ENCODE measurements at places on chromosomes 6 and 20.

GRCh38 chr6:94341173-94341572 is 921.8 kb upstream of the EPHA7 start:
- DNase-seq: no peak

GRCh38 chr6:31065556-31065955 is 46.8 kb downstream of the C6orf15 start:
- no peak for DNase-seq

DNA sequence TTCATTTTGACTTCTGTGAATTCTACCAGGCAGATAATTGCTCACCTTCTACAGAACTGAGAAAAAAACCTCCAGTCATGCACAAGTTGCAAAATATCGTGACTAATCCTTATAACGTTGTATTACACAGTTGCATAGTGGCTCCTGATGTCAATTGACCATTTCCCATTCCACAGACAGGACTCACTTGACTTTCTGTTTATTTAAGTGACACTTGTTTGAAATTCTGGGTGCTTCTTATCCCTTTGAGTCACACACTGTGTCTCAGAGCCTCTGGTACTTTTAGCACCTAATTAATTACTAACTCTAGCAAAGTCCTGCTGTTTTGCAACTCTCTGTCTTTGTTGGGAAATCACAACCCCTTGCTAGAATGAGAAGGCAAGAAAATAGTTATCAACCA is 16.2 kb upstream of the RSPO3 start:
- DNase-seq: no peak

GRCh38 chr6:166419286-166419685 is 36.5 kb upstream of the MPC1 start:
- DNase-seq: no peak

GRCh38 chr20:37803438-37804307 is 99.3 kb upstream of the VSTM2L start:
- peak; percentile 57 for DNase-seq

- DNase-seq: no peak
Measured at GRCh38 chr20:59912609-59913008, 20.8 kb downstream of the SYCP2 start.

GRCh38 chr20:38159566-38159956 is 5.5 kb downstream of the TGM2 start:
- DNase-seq: no peak

GRCh38 chr6:161575523-161576254 is 301.8 kb upstream of the AGPAT4 start:
- DNase-seq: no peak

- DNase-seq: no peak
Measured at GRCh38 chr6:154689493-154690255, 43.5 kb upstream of the SCAF8 start.

- peak; percentile 30 for DNase-seq
Measured at GRCh38 chr6:134379076-134379475, 61.2 kb upstream of the SGK1 start.

- DNase-seq: peak; percentile 76
Measured at GRCh38 chr6:43705996-43706395, 18.4 kb upstream of the MRPS18A start.

DNA sequence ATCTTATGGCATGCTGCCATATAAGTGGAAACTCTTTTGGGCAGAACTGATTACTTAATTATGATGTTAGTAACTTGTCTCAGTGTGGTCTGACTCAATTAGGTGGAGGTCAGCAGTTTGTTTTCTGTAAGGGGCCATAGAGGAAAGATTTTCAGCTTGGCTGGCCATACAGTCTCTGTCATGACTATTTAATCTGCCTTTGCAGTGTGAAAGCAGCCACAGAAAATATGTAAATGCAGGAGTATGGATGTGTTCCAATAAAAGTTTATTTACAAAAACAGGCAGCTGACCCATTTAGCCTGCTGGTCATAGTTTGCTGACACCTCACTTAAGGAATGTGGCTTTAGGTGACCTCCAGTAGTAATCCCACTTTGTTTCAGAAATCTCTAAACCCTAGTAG is 700.7 kb downstream of the EPM2A start:
- no peak for DNase-seq

GRCh38 chr6:153090241-153090930 is 40.7 kb downstream of the RGS17 start:
- DNase-seq: no peak

GRCh38 chr6:43499028-43499815 is 10.9 kb downstream of the LRRC73 start:
- no peak for DNase-seq

DNA sequence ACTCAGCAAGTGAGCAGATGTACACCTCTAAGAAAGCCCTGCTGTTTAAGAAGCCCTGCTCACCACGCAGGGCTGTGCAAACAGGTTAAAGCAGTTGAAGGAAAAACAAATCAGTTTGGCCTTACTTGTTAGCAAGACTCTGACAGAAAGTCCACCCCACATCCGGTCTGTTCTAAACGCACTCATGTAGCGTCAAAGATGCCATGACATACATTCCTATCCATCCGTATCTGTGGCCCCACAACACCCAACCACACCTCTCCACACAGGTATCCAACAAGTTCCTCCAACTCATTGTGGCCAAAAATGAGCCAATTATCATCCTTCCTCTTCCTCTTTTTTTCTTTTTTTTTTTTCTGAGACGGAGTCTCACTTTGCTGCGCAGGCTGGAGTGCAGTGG is 22.8 kb upstream of the RAB22A start:
- DNase-seq: no peak

DNA sequence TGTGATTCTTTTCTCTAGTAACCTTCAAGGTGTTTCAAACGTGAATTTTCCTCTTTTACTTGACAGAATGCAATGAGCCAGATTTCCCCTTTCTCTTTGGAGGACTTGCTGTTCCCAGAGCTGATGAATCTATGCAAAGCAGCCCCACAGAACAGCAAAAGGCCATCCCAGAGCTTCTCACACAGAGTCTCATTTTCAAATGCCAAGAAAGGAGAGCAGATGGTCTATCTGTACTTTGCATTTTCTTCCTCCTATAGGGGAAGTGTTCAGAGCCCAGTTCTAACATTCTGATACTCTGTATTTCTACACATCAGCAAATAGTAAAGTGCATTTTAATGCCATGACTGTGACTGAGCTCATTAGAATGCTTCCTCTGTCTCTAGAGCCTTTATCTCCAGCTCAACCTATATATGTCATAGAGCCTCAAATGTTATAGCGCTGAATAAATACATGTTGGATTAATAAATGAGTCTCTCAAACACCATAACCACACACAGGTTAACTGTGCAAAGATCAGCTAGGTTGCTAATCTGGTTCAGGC is 81.8 kb upstream of the EYA4 start:
- no peak for DNase-seq

DNA sequence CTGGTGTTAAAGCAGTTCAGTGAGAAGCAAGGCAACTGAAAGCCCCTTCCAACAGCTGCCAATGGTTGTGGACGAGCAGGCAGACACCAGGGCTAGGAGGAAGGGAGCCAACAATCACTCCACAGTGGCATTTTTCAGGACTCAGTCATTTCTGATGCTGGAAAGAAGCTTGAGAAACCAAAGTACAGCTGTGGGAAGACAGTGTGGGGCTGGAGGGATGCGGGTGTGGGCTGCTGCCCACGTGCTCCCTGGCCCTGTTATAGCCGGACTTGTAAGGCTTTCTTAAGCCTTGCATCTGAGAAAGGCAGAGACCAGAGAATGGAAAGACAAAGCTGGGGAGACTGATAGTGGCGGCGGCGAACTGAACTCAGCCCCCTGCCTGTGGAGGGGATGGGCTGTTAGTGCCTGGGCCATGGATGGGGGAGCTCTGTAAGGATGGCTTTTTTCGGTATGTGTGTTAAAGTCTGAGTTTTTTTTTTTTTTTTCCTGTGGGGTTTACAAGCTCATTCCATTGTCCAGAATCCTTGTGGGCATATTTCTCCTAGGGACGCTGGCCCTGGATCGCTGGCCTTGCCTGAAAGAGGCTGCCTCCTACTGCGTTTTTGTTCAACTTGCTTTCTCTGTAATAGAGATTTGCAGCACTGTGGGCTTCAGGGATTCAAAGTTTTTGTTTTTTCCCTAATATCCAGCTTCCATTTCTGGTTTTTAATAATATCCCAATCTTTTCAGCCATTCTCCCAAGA is 91.7 kb downstream of the GJA10 start:
- DNase-seq: no peak

DNA sequence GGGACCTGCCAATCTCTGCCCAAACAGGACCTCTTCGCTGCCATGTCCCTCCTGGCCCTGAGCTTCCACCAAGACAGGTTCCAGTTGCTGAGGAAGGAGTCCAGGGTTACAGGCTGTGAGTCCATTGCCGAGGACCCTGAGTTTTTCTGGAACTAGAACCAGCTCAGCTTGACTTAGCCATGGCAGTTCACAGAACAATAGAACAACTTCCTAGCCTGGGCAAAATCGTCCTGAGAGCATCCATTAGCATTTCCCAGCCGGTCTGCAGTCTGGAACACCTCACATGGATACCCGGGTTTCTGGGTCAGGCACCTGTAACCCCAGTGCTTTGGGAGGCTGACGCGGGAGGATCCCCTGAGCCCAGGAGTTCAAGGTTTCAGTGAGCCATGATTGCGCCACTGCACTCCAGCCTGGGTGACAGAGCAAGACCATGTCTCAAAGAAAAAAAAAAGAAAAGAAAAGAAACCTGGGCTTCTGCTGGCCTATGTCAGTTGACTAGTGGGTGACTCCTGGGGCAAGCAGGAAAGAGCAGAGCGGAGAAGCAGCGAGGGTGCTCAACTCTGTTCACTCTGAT is 90.3 kb downstream of the TCP11 start:
- DNase-seq: no peak

GRCh38 chr6:159693128-159693893 is at the start of gene SOD2:
Gene SOD2 (minus strand): TSS chr6:159693241. CDS start chr6:159693167, 74 bp downstream.
- peak; percentile 91 for DNase-seq

DNA sequence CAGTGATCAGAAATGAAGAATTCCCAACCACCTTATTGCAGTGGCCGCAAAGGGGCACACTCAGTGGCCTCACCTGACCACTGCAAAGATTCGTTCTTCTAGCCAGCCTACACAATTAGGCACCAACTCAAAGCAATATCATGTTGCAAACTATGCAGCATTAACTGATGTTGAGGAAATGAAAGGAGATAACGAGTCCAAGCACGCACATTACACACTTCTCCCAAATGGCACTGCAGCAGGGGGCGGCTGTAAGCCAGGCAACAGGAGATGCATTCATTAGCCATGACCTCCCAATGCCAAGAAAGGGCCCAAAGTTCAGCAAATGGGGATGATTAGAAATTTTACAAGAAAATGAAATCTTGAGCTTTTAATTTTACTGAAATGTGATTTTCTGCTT is 39.3 kb downstream of the ATXN1 start:
- DNase-seq: no peak
